ENCODE measurements at places on chromosomes 5 and 9.

GRCh38 chr9:14909601-14909960, 647 bp downstream of the FREM1 start:
- DNase-seq: no peak

GRCh38 chr5:55593115-55593472, 58.3 kb upstream of the PLPP1 start:
- DNase-seq: no peak

DNA sequence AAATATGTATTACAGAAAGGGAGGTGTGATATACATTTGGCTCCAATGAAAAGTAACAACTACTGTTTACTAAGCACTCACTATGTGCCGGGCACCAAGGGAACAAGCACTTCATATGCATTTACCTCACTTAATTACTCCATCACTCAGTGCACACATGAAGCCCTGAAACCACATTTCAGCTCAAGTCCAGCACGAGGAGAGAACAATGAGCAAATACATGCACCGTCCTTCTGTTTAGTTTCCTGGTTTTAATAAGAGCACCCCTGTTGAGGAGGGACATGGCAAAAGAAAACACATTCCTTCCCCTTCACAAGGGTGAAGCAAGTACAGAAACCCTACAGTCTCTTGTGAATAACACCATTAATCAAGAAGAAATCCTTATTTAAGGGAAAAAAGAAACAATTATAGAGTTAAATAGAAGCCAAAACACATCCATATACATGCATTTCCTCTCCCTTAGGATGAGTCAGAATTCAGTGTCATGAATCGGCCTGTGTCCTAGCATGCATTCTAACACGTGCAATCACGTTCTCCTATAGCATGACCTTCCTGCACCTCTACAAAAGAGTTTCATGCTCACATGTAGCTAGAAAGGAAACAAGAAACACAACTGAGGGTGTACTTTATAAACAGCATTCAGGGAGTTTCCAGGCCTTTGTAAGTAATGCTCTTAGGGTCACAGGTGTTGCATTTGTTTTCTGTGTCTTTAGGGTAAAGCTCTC, 411.6 kb downstream of the BNC2 start:
- no peak for DNase-seq

GRCh38 chr9:112059966-112060320, 115.2 kb downstream of the SUSD1 start:
- DNase-seq: no peak

DNA sequence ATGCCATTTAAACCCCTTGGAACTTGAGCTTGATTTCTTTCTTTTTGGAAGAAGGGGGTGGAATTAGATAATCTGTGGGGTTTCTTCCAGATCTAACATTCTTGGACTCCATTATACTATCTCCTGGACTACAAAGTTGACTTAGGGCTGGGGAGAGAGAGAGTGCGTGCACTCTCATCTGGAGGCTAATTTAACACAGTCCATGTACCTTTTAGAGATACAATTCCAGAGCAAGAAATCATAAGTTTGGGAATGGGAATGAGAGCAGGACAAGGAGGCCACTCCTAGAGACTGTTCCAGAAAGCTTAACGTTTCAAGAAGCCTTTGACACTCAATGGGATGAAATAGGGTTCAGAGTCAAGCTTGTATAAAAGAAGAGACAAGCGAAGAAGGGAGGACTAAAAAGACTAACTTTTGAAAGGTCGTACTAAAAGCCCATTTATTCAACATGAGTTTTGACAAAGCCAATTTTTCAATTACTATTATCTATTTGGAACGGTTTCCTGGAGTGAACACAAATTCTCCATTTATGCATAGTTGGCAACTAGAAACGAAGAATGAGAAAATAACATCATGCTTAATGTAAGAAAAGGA, 83.4 kb downstream of the ACTL7B start:
- no peak for DNase-seq

DNA sequence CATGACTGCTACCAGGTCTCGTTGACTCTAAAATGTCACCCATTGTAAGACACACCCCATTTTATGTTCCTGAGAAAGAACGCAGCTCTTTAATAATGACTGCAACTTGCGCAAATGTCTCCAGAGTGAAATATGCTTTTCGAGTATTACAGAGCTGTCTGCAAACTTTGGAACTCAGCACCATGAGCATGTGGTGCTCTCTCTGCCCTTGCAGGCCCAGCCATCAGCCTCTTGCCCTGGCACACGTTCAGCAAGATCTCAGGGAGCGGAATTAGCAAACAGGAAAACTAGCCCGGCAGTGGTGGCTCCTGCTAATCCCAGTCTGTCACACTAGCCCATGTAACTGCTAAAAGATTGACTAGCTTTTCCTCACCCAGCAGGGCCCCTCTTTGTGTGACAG, 114.5 kb upstream of the SLC1A3 start:
- no peak for DNase-seq

GRCh38 chr9:121367306-121368137, 2.5 kb downstream of the STOM start:
- no peak for DNase-seq

Data from HEK293T (cell line).